ENCODE measurements at places on chromosomes 7 and 10.

GRCh38 chr7:20798081-20798693, 11.5 kb upstream of the SP8 start:
- H3K4me1 ChIP-seq, result peaks cover 15% of the 10 kb centered on the region
- H3K27me3 ChIP-seq, result peaks cover 82% of the 10 kb centered on the region
- peak overlapping the region; percentile 48 for H3K4me3 ChIP-seq
- no peak overlapping the region for H3K27ac ChIP-seq

DNA sequence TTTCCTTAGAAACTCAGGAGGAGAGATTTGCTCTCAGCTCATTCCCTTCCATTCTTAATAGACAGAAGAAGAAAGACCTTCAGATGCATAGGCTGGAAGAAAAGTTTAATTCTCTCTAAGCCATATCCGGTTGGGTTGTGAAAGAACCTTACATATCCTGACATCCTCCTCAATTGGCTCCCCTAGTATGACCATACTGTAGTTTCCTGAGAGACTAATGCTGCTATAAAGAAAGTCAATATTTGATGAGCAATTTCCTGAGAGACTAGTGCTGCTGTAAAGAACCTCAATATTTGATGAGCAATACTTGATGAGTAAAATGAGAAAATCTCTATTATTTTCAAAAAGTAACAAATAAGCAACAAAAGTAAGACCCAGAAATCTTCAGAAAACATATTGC, 888.5 kb upstream of the SORCS1 start:
- H3K27me3 ChIP-seq, result no peaks in the 10 kb centered on the region
- H3K36me3 ChIP-seq, result no peaks in the 10 kb centered on the region
- no peaks in the 10 kb centered on the region for H3K4me1 ChIP-seq
- no peak overlapping the region for H3K4me3 ChIP-seq
- no peak for DNase-seq

GRCh38 chr7:103025341-103025740, 49.3 kb downstream of the FBXL13 start:
- no peaks in the 10 kb centered on the region for H3K36me3 ChIP-seq
- peak; percentile 97 for DNase-seq
- no peaks in the 10 kb centered on the region for H3K27me3 ChIP-seq
- peak overlapping the region; percentile 43 for H3K27ac ChIP-seq

DNA sequence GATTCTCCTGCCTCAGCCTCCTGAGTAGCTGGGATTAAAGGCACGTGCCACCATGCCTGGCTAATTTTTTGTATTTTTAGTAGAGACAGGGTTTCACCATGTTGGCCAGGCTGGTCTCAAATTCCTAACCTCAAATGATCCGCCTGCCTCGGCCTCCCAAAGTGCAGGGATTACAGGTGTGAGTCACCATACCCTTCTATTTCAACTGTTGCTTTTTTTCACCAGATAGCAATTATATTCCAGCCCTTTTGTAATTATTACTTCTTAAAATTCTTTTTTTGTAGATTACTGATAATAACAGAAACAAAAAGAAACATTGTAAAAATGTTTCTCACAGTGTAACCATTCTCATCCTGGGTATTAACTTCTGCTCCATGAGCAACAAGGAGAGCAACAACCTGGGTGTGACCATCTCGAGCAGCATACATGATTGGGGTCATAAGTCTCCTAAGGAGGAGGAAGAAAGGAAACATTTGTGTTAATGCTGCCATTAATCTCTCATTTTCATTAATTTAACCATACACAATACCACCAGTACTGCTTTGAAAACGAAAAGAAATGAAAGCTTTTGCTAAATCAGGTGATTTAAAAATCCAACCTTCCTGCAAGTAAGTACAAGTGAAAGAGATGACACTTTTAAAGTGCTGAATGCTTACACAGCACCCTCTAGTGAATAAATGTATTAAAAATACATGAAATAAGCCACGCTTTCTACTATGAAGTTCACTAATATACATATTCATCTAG, 41.8 kb downstream of the ASZ1 start:
- H3K36me3 ChIP-seq, result no peaks in the 10 kb centered on the region
- H3K4me1 ChIP-seq, result no peaks in the 10 kb centered on the region
- no peak overlapping the region for H3K27ac ChIP-seq
- H3K4me3 ChIP-seq, result no peak overlapping the region
- H3K27me3 ChIP-seq, result no peaks in the 10 kb centered on the region

- no peaks in the 10 kb centered on the region for H3K27me3 ChIP-seq
- DNase-seq, result no peak
- no peak overlapping the region for H3K27ac ChIP-seq
- no peaks in the 10 kb centered on the region for H3K36me3 ChIP-seq
These were observed 757.0 kb upstream of the C7orf33 start for GRCh38 chr7:147833557-147833956.

DNA sequence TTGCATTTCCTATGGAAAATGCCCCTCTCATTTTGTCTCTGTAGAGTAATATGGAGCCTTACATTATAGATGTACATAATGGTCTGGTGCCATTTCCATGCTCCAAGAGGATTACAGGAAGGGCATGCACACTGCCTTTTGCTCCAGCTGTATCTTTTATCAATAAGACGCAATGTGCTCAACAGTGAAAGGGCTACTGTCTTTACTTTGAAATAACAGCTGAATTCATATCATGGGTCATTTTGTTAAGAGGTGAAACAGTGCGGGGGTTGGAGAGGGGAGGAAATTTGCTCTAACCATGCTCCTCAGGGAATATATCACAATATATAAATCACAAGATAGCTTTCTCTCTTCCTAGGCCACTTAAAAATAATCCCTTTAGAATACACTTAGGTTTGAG, 77.7 kb downstream of the ICA1 start:
- peaks cover 6% of the 10 kb centered on the region for H3K4me1 ChIP-seq
- H3K36me3 ChIP-seq, result no peaks in the 10 kb centered on the region
- no peaks in the 10 kb centered on the region for H3K27me3 ChIP-seq
- no peak overlapping the region for H3K4me3 ChIP-seq
- H3K27ac ChIP-seq, result no peak overlapping the region
- no peak for DNase-seq

DNA sequence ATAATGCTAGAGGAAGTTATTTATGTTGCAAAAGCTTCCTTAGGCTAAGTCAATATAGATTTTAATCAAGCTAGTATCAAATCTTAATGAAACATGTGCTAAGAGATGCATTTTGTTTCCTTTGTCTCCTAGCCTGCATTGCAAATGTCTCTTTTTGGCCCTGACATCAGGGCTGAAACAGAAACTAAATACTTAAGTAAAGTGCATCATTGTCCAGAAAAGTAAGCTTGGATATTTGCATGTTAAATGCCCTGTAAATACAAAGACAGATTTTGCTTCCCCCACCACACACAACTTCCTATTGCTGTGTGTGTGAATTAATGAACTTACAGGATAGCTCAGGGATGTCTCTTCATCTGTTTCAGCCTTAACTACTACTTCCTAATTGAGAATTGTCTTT, 10.0 kb upstream of the STAMBPL1 start:
- H3K27me3 ChIP-seq, result no peaks in the 10 kb centered on the region
- no peak overlapping the region for H3K4me3 ChIP-seq
- no peak overlapping the region for H3K27ac ChIP-seq

DNA sequence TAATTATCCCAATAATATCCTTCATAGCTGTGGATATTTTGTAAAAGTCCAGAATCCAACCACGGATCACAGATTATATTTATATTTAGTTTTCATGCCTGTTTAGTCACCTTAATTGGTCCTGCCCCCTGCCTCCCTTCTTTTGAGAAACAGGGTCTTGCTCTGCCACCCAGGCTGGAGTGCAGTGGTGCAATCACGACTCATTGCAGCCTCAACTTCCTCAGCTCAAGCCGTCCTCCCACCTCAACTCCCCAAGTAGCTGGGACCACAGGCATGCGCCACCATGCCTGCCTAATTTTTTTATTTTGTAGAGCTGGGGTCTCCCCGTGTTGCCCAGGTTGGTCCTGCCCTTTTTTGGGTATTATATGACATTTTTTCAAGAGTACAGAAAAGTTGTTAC, 129.4 kb downstream of the KAT6B start:
- no peak overlapping the region for H3K27ac ChIP-seq
- no peaks in the 10 kb centered on the region for H3K4me1 ChIP-seq
- no peaks in the 10 kb centered on the region for H3K36me3 ChIP-seq
- H3K4me3 ChIP-seq, result no peak overlapping the region
- no peak for DNase-seq
